ENCODE measurements at places on chromosomes 16 and 17.

- DNase-seq, result no peak
These were observed 171.8 kb downstream of the PRKCA start for GRCh38 chr17:66474258-66474657.

GRCh38 chr17:78291944-78292910, 60.8 kb downstream of the TMEM235 start:
- DNase-seq, result no peak

GRCh38 chr17:2124391-2124790, 69.5 kb downstream of the HIC1 start:
- DNase-seq, result no peak

GRCh38 chr16:2023092-2024031, 3.3 kb upstream of the NHERF2 start:
- peak; percentile 93 for DNase-seq

GRCh38 chr17:49013311-49014213, 16.4 kb downstream of the IGF2BP1 start:
- DNase-seq, result no peak

DNA sequence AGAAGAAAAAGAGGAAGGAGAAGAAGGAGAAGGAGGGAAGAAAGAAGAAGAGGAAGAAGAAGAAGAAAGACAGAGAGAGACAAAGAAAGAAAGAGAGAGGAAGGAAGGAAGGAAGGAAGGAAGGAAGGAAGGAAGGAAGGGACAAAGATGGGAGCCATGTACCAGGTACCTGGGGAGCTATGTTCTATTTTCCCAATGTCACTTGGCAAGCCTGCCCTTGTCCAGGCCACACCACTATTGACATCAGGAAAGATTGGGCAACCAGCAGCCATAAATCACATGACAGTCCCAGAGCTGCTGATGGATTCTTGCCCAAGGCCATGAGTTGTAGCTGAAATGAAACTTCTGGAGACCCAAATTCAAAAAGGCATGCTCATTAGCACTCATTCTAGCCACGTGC, 2.7 kb upstream of the CES1 start:
- no peak for DNase-seq

GRCh38 chr17:48542698-48543106, 2.2 kb downstream of the HOXB2 start:
- no peak for DNase-seq

- DNase-seq, result no peak
These were observed 24.6 kb upstream of the SMURF2 start for GRCh38 chr17:64686705-64687104.

DNA sequence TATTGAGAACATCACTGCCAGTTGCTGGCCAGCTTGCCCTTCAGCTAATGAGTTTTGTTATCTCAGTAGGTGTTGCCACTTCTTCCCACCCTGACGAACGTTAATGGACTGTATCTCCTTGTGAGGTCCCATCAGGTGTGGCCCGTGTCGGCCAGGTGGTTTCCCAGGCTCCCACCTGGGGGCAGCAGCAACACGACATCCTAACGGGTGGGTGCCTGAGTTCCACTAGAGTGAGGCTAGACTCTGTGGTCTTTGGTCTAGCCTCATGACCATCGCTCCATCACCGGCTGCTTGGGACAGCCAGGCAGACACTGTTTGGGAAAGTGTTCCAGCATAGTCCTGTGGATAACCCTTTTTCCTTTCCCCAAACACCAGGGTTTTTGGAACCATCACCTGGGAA, 45.6 kb upstream of the LCMT1 start:
- no peak for DNase-seq

GRCh38 chr16:89365044-89365467, 125.3 kb downstream of the ANKRD11 start:
- no peak for DNase-seq

DNA sequence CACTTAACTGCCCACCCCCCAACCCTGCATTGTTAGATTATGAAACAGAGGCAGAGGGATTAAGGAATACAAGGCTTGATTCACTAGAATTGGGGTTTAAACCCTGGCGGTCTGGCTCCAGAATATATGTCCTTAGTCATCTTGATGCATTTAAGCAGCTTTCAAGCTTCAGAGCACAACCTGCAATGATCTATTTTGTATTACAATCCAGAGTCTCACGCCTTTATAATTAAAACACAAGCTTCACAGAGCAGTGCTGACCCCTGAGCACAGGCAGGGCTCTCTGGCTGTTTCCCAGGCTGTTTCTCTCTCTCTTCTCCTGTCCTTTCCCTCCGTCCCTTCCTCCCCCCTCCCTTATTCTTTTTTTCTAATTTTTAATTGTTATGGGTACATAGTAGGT, 209.1 kb downstream of the SPECC1 start:
- DNase-seq, result no peak

GRCh38 chr16:23865853-23866252, 30.1 kb downstream of the PRKCB start:
- no peak for DNase-seq

GRCh38 chr17:40349477-40349894, 15.1 kb downstream of the GJD3 start:
- DNase-seq, result no peak

DNA sequence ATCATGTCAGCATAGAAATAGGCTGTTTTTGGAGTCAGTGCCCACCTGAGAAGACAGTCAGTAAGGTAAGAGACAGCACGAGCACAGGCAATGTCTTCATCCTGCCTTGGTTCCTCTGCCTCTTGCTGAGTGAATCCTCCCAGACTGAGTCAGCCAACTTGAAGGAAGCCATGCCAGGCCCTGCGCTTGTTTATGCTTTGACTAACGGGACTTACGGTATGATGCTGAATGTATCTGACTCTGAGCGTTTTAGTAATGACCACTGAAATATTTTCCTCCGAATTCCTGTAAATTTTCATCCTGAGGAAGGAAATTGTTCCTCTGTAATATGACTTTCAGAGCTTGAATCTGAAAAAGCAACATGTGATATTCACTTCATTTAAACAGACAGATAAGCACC, 18.0 kb downstream of the C17orf67 start:
- DNase-seq, result no peak

GRCh38 chr16:66193543-66194229, 172.8 kb upstream of the CDH5 start:
- no peak for DNase-seq

DNA sequence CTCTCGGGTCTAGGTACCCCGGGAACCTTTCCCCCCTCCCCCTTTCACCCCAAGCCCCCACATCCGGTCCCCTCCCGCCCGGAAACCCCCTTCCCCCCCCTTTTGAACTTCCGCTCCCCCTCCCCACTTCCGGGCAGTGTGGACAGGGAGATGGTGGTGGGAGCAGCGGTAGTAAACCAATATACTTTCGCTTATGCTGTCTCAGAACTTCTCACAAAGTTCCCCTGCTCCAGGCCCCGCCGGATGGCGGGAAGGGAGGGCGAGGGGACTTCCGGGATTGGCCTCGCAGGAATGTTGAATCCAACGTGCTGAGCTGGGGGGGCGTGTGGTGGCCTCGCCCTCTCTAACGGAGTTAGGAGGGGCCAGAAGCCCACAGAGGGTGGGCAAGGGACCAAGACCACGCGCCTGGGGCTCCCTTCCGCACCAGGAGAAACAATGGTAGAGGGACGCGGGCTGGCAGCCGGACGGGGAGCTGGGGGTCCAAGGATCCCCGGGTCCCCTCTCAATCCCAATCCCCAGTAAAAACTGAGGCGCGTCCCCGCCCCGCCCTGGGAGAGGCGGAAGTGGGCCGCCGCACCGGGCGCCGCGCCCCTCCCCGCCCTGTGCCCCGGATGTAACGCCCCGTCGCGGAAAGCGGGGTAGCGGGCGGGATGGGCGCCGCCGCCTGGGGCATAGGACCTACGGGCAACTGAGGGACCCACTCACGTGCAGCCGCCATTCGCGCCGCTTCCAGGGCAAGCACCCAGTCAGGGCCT, 742 bp downstream of the PFN1 start:
- DNase-seq, result peak; percentile 50

DNA sequence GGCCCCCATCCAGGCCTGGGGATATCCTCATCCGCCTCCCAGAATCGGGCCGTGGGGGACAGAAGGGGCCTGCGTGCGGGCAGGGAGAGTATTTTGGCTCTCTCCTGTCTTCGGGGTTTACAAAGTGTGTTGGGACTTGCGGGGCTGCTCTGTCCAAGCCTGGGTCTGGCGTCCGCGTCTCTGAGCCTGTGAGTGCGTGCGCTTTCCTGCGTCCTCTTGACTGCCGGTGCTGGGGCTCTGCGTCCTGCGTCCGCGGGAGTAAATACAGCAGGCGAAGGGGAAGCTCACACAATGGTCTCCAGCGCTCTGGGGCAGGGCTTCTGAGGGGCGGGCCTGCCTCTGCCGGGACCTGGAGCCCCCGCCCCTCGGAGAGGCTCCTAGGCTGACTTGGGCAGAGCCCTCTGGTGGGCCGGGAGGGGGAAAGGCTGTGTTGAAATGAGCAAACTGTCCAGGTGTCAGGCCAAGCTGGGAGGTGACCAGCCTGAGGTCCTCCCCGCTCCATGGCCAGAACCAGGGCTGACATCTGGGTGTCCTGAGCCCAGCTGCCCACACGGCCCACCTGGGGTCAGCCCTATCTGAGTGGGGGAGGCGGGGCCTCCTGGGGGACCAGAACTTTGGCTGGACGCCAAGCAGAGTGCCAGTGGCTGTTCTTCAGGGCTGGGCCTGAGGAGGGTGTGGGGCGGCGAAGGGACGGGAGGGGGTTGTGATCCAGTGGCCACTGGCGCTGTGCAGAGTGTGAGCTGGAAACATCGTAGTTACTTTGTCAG, 233.6 kb downstream of the SEC14L1 start:
- peak; percentile 33 for DNase-seq

- no peak for DNase-seq
These were observed 7.1 kb upstream of the PIEZO1 start for GRCh38 chr16:88792078-88792550.

GRCh38 chr16:50613964-50614474, 65.8 kb downstream of the NKD1 start:
- no peak for DNase-seq

- no peak for DNase-seq
These were observed 43.4 kb upstream of the GSE1 start for GRCh38 chr16:85569615-85570212.

DNA sequence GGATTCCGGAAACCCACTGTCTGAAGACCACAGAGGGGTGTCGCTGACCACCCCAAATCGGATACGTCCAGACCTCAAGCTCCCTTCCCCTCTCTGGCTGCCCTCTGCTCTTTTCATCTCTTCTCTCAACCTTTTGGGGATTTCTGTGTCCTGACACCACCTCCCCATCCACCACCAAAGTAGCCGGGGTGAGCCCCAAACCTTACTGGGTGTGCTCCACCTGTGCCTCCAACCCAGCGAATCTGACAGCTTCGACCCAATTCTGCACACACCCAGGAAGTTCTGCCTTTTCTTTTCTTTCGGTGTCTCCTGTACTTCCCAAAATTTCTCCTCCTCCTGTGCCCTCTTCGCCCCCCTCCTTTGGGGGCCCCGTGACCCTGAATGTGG, 534 bp downstream of the KCTD11 start:
- DNase-seq, result no peak

GRCh38 chr16:75109732-75110243, 6.8 kb downstream of the LDHD start:
- DNase-seq, result no peak
